ENCODE measurements at places on chromosomes 12 and 14. TPM values are rescaled to one million over a fixed set of nuclear protein-coding genes. Genes with fewer than 3 reads are reported as not detected.

Gene POTEG
- not detected for total RNA-seq

Gene NANOG
- total RNA-seq = 211 TPM

Gene OTX2
- 193 TPM for total RNA-seq

Gene AMN
- total RNA-seq = 1.9 TPM

DNA sequence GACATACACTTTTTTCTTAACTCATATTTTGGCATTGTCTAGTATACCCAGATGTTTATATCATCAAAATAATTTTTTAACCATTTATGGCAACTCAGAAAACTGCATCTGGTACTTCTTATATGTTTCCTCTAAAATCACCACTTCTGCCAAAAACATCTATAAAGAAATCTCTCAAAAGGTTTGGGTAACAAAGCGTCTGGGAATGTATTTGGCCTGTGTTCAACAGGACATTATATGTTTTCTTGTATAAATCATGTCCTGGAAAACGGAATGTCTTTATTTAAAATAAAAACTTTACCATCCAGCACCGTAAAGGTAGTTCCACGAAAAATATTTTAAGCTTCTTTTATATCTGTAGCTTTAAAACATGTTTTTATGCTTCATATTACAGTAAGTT, 36.1 kb upstream of the FBLN5 start:
- no peak for DNase-seq

GRCh38 chr12:125873016-125873415, 807.8 kb downstream of the AACS start:
- DNase-seq = no peak

GRCh38 chr12:12774791-12775190, 10.7 kb upstream of the APOLD1 start:
- DNase-seq = no peak

GRCh38 chr12:49635036-49635435, 11.7 kb downstream of the PRPF40B start:
- no peak for DNase-seq

DNA sequence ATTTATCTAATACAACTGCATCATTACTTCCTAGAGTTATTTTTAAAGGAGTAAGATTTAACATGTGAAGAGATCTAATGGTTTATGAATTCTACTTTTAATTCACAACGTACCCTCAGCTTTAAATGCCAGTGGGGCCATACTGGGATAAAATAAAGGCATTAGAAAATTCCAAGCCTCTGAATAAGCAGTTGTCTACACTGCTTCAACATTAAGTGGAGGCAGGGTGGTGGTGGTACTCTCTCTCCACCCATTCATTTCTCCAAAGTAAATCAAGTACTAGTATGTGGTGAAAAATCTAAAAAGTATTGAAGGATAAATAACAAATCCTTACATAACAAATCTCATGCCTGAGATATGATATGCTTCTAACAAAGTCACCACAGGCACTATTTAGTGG, 52.4 kb downstream of the FERMT2 start:
- no peak for DNase-seq

DNA sequence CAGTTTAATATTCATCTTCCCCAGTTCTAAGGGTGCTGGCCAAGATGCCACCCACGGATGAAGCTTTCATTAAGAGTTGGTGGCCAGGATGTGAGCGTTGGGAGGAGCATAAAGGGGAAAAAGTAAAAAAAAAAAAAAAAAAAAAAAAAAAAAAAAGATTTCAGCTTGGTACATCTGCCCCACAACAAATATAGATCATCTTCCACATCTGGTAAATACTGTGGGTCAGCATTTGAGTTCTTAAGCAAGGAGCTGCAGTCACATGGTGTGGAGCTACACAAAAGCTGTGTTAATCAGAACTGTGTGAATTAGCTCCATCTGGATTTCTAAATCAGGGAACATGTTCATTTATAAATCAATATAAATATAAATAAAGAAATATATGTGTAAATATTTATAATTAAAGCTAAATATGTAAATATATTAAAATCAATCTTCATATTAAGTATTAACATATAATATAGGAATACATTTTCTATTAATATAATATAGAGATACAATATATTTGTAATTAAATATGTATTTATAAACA, 262.3 kb downstream of the NUAK1 start:
- DNase-seq = no peak

GRCh38 chr14:50001151-50001998, 108.5 kb downstream of the ARF6 start:
- peak; percentile 59 for DNase-seq

GRCh38 chr14:92922883-92923743, at the start of gene CHGA:
Gene CHGA, plus strand, starts transcription at chr14:92923150. Its CDS starts 210 bp downstream, at chr14:92923360.
- DNase-seq = peak; percentile 82
